ENCODE measurements at places on chromosomes 7 and 10.
A peak's percentile ranks its signal among the peaks of the same experiment; 100 is the strongest.

DNA sequence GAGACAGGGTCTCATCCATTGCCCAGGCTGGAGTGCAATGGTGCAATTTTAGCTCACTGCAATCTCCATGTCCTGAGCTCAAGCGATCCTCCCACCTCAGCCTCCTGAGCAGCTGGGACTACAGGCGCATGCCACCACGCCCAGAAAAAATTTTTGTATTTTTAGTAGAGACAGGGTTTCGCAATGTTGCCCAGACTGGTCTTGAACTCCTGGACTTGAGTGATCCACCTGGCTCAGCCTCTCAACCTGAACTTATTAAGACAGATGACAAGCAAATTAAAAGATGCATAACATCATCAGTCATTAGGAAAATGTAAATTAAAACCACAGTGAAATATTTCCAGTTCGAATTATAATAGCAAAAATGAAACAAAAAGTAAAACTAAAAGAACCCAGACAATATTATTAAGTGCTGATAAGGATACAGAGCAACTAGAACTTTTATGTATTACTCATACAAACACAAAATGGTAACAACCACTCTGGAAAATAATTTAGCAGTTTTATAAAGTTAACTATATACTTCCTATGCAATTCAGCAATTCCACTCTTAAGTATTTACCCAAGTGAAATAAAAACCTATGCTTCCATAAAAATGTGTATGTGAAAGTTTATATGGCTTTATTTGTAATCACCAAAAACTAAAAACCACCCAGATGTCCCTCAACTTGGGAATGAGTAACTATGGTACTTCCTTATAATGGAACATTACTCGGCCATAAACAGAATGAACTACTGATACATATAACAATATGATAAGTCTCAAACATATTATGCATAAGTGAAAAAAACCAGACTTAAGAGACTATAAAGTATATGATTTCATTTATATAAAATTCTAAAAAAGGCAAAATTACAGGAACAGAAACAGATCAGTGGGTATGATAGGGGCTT lies 15.3 kb downstream of the ZFAND4 start:
- no peak for DNase-seq

DNA sequence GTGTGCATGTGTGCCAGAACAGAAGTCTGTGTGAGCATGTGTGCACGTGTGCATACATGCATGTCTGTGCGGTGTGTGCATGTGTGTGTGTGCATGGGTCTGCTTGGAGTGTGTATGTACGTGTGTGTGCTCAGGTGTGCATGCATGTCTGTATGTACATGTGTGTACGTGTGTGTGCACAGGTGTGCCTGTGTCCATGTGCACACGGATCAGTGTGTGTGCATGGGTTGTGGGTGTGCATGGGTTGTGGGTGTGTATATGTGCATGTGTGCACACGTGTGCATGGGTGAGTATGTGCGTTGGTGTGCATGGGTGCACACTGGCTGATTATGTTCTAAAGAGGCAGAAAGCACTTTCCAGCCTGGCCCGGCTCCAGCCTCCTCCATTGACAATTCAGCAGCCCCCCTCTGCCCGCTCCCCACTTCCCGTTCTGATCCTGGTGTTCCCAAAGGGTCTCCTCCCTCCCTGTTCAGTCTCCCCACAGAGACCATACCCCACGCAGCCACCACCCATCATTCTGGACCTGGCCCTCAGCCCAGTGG lies 44.1 kb upstream of the PDGFA start:
- no peak for DNase-seq

- DNase-seq: no peak
These were observed 19.9 kb downstream of the VPS41 start for GRCh38 chr7:38889079-38889478.

DNA sequence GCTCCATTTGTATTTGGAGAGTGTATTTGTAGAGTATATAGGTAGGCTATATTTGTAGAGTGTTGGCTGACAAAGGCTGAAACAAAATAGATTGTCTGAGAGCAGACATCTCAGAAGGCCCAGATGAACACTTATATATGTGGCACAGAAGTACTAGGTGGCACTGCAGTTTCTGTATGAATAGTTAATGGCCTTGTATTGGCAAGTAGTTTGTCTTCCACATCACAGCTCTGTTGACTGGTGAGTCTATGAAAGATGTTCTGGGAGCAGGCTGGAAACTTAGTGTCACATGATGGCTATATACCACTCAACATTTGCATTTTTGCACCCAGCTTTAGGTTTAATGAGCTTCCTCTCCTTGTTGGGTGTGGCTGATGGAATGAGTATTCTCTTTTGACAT lies 51.9 kb downstream of the CCNY start:
- no peak for DNase-seq

DNA sequence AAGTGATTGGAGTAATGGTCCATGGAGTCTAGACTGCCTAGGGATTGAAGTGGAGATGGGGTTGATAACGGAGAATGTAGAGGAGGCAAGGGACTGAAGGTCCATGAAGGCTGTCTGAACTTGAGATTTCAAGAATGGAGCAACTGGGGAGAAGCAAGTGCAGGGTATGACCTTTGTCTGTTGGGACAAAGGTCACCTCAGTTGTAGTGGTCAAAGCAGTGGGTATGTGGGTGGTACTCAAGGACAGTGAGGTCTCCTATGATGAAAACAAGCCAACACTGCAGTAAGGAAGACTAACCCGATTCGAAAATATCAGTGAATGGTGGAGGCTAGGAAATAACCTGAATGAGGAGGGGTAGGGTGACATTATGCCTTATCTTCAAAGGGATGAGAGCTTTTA lies 5.4 kb upstream of the DDX21 start:
- no peak for DNase-seq

DNA sequence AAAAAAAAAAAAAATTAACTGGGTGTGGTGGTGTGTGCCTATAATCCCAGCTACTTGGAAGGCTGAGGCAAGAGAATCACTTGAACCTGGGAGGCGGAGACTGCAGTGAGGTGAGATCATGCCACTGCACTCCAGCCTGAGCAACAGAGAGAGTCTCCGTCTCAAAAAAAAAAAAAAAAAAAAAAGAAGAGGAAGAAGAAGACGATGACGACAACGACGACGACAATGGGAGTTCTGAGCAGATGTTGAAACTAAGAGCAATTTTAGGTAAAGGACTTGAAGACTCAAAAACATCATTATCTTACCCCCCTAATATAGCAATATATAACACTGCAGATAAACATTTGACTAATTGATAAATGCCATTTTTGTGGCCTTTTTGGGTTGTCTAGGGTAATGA lies 39.5 kb upstream of the PPP1R17 start:
- DNase-seq: no peak

DNA sequence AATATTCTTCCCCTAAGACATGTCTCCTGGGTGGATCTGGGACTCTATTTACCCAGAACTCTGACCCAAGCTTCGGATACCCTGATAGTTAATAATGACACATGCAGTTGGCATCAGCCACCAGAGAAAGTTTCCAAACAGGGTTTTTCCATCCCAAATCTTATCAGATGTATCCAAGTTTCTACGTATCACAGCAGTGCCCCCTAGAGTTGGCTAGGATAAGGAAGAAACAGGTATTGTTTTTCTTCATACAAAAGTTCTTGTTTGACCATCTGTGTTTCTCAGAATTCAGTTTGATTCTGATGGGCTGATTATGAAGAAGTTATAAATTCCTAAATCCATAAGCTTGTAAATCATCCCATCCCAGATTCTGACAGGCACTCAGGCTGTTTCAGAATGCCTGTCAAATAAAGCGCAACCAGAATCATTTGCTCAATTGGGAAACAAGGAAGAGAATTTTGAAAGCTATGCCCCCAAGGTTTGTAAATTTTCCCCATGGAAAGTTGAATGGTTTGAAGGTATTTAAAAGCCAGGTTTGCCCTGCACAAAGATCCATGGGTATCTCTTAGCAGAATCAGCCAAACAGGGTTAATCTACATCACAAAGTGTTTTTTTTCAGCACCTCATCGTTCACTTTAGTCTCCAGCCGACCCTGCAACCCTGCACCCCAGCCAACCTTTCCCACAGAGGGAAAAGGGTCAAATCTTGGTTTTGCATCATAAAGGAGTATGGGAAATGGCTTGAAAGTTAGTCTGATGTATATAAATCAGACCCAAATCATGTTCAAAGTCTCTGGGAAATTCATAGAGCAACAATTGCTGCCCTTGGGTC lies 47.4 kb downstream of the NRAP start:
- no peak for DNase-seq

GRCh38 chr7:111734954-111735660 lies 172.8 kb upstream of the IMMP2L start:
- no peak for DNase-seq

DNA sequence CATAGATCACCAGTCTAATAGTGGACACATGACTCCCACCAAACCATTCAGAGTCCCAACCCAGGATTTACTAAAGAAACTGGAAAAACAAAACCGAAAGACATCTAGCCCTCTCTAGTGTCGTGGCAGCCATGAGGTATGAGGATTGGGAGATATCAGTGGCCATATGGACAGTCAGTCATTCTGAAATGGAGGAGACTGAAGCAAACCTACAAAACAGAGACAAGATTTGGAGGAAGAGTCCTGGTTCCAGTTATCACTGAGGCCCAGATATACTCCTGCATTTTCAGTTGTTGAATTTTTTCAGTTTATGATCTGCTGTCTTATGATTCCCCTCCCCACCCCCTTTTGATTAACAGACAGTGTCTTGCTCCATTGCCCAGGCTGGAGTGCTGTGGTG lies 9.1 kb upstream of the RALA start:
- DNase-seq: no peak

- DNase-seq: no peak
These were observed 588.0 kb downstream of the SORCS1 start for GRCh38 chr10:106576534-106576933.

DNA sequence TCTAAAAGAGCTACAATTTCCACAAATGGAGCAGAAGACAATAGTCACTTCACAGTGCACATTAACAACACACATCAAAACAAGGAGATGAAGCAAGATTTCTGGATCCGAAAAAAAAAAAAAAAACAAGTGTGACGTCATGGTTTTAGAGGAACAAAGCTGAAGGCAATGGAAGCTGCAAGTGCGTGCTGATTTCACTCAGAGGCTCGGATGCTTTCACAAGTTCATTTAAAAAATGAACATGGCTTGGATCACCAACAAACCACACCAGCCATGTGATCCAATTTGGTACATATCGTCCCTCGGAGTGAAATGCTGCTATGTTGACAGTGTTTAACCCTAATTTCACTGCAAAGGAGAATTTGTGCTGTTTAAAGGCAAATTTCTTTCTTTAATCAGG lies 337.0 kb upstream of the PRKCQ start:
- no peak for DNase-seq

GRCh38 chr10:26361971-26362370 lies 76.2 kb upstream of the APBB1IP start:
- no peak for DNase-seq

DNA sequence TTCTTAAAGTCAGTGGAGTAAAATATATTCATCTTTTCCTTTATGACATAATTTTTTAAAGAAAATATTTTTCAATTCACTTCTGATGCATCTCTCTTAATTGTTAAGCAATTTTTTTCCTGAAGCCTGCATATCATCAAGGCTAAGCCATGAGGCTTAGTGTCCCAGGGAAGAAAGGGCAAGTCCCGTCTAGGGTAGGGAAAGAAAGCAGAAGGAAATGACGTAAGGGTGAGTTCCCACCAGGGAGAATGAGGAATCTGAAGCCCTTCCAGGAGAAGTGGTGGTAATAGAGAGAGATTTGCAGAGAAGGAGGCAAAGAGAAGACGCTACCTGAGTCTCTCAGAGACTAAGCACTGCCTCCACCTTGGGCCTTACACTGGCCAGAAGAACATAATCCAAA lies 96.8 kb upstream of the NFE2L3 start:
- no peak for DNase-seq

DNA sequence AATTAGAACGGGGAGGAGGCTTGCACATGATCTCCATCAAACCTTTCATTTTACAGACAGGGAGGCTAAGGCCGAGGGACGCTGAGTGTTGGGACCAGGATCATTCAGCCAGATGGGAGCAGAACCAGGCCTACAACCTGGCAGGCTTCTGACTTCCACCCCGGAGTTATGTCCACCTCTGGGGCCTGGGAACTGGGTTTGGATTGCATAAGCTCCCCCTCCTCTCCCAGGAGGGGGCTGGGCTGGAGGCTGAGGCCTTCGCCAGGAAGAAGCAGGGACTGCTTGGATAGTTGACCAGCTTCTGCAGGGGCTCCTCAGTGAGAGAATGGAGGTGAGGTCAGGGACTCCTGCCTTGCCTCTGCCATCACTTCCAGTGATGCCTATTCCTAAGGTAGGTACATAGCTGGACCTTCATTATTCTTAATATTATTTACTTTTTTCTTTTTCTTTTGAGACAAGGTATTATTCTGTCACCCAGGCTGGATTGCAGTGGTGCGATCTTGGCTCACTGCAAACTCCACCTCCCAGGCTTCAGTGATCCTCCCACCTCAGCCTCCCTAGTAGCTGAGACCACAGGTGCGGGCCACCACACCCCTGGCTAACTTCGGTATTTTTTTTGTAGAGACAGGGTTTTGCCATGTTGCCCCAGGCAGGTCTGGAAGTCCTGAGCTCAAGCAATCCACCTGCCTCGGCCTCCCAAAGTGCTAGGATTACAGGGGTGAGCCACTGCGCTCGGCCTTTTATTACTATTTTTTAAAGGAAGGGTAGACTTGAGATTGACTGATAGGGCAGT lies 1.3 kb downstream of the SNX10 start:
- DNase-seq: peak; percentile 19

GRCh38 chr10:61781969-61782403 lies 119.3 kb downstream of the CABCOCO1 start:
- DNase-seq: no peak

DNA sequence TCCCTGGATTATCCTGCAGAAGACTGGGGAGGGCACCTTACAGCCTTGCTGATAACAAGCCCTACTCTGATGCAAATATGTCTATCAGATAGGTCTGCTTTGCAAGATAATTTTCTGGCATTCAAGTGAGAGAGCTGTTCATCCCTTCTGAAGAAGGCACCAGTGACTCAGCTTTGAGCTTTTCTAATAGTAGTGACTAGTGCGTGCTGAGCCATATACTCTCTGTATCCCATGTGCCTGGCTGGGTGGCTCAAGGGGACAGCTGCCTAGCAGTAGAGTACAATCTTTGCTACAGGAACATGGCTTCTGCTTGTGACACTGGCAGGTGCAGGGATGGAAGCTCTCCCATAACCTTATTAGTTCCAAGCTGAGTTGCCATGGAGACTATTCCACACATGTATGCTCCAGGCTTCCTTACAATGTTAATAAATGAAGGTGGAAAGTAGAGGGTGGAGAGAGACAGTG lies 35.0 kb upstream of the ABCB4 start:
- DNase-seq: no peak

GRCh38 chr10:391305-391704 lies 256.1 kb downstream of the ZMYND11 start:
- DNase-seq: no peak

DNA sequence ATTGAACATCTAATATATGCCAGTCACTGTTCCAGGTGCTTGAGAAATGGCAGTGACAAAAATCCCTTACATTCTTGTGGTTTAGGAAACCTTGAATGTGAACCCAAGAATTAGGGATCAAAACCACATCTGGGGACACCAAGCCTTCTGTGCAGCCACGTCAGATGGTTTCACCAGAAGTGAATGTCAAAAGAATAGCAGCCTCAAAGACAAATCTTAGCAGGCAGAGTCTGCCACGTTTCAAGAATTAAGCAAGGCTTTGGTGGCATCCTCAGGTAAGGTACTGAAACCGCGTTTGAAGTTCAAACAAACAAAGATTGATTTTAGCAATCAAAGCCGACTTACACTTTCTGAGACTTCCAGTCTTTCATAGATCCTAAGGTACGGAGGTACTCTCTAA lies 225.5 kb upstream of the GNAI1 start:
- DNase-seq: no peak
